Activated naive CD4-positive, alpha-beta T cell treated with anti-CD3 and anti-CD28 coated beads for 36 hours (primary cell): ENCODE measurements at places on chromosomes 1 and 21.

DNA sequence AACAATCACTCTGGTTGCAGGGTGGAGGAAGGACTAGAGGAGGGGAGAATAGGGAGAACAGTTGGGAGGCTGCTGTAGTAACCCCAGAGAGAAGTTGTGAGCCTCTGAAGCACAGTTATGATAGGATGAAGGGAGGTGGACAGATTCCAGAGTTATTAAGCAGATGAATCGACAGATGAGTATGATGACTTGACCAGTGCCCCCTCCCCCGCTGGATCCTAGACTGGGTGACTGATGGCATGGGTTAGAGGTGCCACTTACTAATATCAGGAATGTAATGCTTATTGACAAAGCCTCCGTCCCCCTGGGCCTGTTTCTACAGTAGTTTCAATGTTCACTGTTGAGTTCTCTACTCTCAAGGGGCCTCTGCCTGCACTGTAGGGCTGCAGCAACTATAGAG is 14.0 kb upstream of the TIPRL start:
- no peak for DNase-seq

DNA sequence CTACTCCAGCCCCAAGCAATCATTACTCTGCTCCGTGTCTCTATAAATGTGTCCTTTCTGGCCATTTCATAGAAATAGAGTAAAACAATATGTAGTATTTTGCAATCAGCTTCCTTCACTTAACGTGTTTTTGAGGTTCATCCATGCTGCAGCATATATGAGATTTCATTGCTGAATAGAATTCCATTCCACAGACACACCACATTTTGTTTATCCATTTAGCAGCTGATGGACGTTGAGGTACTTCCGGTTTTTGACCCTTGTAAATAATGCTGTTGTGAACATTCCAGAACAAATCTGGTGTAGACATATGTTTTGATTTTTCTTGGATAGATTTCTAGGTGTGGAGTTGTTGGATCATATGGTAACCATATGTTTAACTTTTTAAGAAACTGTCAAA is 30.7 kb downstream of the ADAM30 start:
- DNase-seq: no peak

- no peak for DNase-seq
Observed at GRCh38 chr1:203453616-203454015, 22.0 kb upstream of the PRELP start.

DNA sequence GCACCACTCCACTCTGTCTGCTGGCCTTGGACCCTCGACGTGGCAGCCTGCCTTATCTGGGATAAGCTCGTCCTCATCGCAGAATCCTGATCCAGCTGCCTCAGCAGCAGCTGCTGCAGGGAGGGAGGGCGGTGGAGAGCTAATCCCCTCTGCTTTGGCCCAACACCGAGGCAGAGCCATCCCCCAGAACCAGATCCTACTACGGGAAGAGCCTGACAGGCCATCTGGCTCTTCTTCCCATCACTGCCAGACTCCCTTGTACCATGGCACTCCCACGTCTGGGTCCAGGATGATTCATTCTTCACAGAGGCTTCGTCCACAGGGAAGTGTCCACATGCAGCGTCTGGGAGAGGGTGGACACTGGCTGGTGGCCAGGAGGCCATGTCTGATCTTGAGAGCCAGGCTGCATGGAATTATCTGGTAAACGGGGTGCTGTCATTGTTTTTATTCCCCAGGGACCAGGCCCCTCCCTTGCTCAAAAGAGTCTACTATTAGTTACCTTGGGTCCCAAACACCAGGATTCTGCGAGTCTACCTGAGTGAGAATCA is 14.6 kb upstream of the PKP1 start:
- DNase-seq: no peak

- DNase-seq: peak; percentile 73
Observed at GRCh38 chr1:100400404-100400803, 48.1 kb downstream of the CDC14A start.

- DNase-seq: peak; percentile 1
Observed at GRCh38 chr21:46109313-46110221, 11.7 kb downstream of the COL6A2 start.

- DNase-seq: no peak
Observed at GRCh38 chr21:32710069-32710784, 17.6 kb downstream of the SYNJ1 start.

DNA sequence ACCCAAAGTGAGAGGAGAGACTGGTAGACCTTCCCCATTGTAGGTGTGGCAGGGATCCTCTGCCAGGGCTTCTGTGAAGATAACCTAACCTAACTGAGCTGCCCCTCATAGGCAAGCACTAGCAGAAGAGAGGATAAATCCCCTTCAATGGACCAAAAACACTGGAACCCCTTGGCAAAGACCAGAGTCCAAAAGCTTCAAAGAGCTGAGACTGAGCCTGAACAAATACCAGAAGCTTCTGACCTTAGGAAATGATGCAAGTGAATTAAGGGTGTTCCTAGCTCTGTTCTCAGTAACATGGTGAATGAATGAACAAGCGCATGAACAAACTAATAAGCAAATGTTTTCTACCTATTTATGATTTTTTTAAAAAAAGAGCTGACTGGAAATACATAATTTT is 123.2 kb downstream of the RRAGC start:
- DNase-seq: no peak

GRCh38 chr1:175503538-175503937 is 239.9 kb downstream of the TNR start:
- DNase-seq: no peak

DNA sequence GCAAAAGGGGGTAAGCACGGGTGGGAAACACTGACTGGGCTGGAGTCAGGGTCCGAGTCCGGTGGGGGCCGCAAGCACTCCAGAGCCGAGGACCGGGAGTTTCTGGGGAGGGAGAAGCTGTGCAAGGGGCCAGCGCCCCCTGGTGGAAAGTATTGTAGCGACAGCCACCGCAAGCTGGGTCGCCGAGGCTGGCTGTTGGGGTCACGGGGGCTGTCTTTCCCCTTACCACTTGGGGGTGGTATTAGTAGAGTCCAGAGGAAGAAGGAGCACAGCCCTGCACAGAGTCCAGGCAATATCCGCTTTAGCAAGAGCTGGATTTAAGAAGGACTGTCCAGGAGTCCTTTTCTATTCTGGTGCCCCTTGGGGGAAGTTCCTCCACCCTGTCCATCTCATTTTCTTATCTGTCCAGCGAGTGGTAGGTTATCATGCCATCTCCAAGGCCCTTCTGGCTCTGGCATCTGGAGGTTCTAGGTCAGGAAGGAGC is 17.9 kb upstream of the ETV3 start:
- DNase-seq: peak; percentile 81
